Motor neuron (in vitro differentiated cells): ENCODE measurements at places on chromosomes 1 and 21. TPM values are rescaled to one million over a fixed set of nuclear protein-coding genes. Genes with fewer than 3 reads are reported as not detected.

Gene TSPAN2
- 11.7 and 12.5 TPM in 2 replicates for total RNA-seq

Gene S100A7A
- total RNA-seq: 0.66 and 1.0 TPM in 2 replicates

Gene CHODL
- total RNA-seq: 4.9 and 5.0 TPM in 2 replicates

Gene USH2A
- 0.37 and 0.50 TPM in 2 replicates for total RNA-seq

Gene CLCNKB
- total RNA-seq: not detected in 2 replicates

Gene CFAP107
- total RNA-seq: not detected in 2 replicates

Gene REG4
- total RNA-seq: 0.14 TPM in 1 of 2 replicates, not detected in the other

Gene DNASE2B
- total RNA-seq: not detected in 2 replicates

Gene LEFTY1
- 0.82 and 0.83 TPM in 2 replicates for total RNA-seq

Gene FAM89A
- 2.3 and 2.5 TPM in 2 replicates for total RNA-seq

Gene INAVA
- 0.78 and 0.89 TPM in 2 replicates for total RNA-seq

Gene SPRR2F
- 2.4 TPM in 1 of 2 replicates, not detected in the other for total RNA-seq

Gene PGBD2
- total RNA-seq: 3.2 and 4.3 TPM in 2 replicates

Gene OR2AK2
- total RNA-seq: 0.27 TPM in 1 of 2 replicates, not detected in the other
